GM12864 (cell line): ENCODE measurements at places on chromosomes 6 and 20.

DNA sequence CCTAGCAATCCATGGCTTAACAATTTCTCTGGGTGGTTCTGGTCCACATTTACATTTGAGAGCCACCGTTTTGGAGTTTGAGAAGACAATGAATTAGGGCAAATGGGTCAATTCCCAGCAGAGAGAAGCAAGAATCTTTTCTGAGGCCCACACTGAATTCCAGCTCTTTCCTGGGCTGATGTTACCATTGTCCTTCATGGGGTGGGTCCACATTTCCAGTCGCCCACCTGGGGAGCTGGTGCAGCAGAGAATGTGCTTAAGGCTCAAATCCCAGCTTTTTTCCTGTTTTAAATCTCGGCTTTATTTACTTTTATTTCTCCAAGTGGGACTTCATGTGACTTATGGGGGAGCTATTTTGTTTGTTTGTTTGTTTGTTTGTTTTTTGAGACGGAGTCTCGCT, 44.2 kb upstream of the TFAP2C start:
- no peak for DNase-seq

DNA sequence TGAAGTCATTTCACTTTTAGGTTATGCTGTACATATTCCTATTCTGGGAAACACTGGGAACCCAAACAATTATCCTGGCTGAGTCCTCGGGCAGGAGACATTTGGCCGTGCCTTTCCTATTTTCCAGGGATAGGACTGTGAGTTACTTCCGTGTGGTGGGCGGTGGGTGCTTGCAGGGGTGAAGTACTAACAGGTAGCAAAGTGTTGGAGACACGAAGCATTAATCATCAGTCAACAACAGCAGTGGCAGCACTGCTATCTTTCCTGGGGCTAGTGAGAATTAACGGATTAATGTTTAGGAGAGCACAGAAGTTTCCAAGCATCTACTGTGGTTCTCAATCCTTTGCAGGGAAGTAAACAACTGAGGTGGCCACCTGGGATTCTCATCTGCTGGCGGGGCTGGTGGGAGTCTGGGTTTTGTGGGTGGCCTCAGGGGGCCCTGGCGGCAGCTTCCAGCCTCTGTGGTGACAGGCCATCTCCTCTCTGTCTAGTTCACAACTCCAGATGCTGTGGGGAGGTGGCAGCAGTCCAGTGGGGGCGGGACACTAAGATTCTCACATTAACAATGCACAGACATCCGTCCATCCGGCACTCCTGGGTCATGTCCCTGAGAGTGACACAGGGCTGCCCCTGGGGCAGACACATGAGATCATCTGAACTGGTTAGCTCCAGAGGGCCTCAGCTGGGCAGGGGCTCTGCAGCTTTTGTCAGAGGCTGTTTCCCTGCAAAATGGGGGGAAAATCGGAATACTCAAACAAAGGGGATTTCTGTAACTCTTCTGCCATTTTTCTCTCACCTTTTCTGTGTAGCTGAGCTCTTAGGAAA, 90.9 kb downstream of the GJA10 start:
- no peak for DNase-seq

- DNase-seq, result no peak
These were observed 18.1 kb upstream of the TRIM27 start for GRCh38 chr6:28941684-28942448.

DNA sequence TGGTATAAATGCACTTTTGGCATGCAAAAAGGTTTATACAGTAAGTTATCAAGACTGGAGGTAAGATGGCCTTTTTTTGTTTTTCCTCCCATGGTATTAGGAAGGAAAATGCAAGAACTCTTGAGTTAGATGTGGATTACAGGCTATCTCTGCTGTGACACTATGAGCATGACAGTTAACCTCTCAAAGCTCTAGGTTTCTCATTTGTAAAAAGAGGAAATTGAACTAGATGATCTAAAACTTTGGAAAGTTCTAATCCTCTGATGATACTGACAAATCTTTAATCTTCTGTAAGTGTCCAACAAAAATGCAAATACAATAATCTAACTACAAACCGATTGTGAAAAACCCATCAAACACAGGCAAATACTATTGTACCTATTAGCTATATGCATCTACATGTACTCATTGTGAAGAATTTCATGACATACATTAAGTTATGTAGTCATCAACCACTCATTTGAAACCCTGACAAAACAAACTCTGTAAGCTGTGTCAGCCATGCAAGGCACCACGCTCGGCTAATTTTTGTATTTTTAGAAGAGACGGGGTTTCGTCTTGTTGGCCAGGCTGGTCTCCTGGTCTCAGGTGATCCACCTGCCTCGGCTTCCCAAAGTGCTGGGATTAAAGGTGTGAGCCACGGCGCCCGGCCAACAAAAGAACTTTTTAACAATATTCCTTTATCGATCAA, 4.2 kb downstream of the CDK19 start:
- peak; percentile 48 for DNase-seq

DNA sequence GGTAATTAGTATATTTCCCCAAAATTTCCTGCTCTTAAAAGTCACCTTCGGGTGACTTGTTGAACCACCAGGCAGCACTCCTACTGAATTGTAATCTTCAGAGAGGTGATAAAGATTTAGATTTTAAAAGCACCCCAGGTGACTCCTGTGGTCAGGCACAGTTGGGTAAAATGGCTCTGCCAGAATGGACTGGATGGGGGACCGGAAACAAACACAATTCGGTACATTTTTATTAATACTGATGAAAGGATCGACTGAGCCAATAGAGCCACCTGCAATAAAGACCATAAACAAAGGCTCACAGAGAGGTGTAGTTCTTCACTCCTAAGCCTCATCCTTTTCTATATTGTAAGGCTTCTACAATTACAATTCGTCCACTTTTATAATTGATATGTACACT, 19.6 kb upstream of the FAM83C start:
- DNase-seq, result no peak

- DNase-seq, result no peak
These were observed 13.4 kb downstream of the C20orf173 start for GRCh38 chr20:35515949-35516645.

DNA sequence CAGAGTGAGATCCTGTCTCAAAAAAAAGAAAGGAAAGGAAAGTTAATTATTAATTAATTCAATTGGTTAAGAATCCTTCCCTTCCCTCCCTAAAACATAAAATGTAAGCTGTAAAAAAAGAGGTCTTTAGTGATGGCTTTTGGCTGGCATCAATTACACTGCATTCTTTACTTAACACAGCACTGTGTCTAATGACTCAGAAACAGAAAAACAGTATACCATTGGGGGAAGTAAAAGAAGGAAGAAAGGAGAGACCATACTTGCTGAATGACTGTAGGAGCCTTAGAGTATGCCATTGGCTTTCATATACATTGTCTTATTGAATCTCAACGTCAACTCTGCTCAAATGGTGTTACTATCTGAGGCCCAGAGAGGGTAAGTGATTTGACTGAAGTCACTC, 18.3 kb upstream of the CITED2 start:
- DNase-seq, result no peak

DNA sequence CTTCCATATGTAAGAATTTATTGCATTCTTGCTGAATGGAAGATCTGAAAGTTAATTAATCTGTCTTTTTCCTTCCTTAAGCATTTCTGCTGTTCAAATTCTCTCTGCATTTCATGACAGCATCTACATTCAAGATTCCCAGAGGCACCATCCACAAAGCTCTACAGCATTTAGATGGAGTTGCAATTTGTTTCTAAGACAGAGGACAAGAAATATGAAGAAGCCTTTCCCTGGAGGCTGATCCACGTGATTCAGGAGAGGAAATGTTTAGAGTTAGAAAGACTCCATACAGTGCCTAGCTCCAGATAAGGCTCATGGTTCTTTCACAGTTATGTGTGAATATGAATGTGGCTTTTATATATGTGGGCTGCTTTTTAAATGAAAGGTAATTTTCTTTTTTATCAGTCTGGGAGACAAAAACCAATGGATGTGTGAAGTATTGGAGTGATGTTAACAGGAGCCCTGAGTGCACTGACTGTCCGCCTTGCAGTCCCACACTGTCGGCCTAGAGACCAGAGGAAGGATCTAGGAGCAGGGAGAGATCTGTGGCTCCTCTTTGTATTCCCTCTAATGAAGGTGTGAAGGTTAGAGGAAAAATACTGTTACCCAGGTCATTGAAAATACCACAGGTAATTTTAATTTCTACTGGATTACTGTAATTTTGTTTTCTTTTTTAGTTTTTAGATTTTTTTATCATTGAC, 686.6 kb upstream of the GJE1 start:
- no peak for DNase-seq

GRCh38 chr6:153056308-153056707, 53.8 kb upstream of the MTRF1L start:
- DNase-seq, result no peak

GRCh38 chr6:6494677-6495076, 93.8 kb upstream of the LY86 start:
- peak; percentile 13 for DNase-seq

- no peak for DNase-seq
These were observed 62.9 kb downstream of the SCAND1 start for GRCh38 chr20:35891375-35891774.

DNA sequence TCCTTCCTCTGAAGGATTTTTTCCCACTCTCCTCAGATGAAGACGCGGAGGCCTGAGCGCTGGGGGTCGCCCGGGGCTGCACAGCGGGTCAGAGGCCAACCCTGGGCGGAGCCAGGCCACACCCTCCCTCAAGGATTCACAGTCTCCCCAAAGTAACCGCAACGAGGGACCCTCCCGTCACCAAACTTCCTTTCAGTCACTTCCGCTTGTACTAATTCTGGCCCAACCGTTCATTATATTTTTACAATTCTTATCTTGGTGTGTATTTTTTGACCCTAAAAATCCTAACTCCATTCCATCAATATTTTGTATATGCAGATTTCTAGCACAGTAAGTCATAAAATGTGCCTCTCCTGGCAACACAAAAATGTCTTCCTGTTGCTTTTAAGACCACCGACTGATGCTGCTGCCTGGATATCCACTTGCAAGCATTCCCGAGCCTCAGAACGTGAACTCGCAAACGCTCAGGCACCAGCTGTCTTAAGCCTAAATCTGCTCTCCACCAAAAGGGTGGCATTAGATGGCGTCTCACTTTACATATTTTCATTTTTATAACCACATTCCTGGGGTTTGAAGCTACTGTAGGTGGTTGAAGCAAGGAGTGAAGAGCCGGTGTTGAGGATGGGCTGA, 128.0 kb downstream of the DLL1 start:
- no peak for DNase-seq

- no peak for DNase-seq
These were observed 36.9 kb upstream of the NT5E start for GRCh38 chr6:85412911-85413430.

DNA sequence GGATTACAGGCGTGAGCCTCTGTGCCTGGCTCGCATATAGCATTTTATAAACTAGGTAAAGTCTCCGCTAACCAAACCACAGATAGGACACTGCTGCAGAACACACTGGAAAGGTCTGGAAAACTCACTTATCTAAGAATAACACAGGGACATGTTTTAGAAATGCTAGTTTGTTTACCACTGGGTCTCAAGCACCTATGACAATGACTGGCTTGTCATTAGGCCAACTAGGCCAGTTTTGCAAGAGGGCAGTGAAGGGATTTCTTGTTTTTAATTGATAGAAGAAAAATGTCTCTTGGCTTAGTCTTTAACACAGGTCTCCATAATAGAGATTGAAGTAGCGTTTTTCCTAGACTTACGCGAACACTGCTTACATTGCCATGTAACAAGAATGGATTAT, 201.4 kb downstream of the TMEM242 start:
- no peak for DNase-seq

- DNase-seq, result no peak
These were observed 538.9 kb downstream of the UTRN start for GRCh38 chr6:144824018-144824417.
